ENCODE measurements at places on chromosomes 2 and 18.

GRCh38 chr2:181174611-181175580 is 194.5 kb downstream of the UBE2E3 start:
- DNase-seq = peak; percentile 78

GRCh38 chr2:54457323-54458023 is 1.3 kb downstream of the SPTBN1 start:
- no peak for DNase-seq

GRCh38 chr2:119592436-119592835 is 48.2 kb downstream of the CFAP221 start:
- DNase-seq = no peak

- no peak for DNase-seq
These were observed 343.1 kb downstream of the TGIF1 start for GRCh38 chr18:3793111-3793510.

DNA sequence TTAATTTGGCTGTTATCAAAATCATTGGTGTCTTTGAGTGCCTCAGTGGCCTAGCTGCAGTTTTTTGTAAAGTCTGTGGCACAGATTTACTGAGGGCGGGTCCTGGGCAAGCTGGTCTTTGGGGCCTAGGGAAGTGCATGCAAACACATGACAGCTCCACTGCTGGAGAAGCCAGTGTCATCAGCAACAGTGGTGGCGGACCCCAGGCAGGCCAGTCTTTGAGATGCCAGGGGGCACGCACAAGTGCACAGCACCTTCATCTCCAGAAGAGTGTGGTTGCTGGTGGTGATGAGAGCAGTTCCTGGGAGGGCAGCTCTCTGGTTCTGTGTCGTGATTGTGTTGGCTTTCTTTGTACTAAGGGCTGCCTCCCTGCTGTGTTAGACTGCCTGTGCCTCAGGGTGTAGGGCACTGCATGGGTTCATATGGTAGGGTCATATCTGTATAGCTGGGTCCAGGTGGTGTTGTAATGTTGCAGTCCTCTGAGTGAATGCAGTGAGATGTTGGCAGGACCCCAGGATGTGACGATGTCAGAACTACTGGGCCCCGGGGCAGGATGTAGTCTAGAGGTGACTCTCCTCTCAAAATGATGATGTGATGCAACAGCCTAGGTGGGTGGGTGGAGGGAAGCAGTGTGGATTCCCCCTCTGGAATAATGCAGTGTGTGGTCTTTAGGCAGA is 646.7 kb upstream of the CDH2 start:
- no peak for DNase-seq

DNA sequence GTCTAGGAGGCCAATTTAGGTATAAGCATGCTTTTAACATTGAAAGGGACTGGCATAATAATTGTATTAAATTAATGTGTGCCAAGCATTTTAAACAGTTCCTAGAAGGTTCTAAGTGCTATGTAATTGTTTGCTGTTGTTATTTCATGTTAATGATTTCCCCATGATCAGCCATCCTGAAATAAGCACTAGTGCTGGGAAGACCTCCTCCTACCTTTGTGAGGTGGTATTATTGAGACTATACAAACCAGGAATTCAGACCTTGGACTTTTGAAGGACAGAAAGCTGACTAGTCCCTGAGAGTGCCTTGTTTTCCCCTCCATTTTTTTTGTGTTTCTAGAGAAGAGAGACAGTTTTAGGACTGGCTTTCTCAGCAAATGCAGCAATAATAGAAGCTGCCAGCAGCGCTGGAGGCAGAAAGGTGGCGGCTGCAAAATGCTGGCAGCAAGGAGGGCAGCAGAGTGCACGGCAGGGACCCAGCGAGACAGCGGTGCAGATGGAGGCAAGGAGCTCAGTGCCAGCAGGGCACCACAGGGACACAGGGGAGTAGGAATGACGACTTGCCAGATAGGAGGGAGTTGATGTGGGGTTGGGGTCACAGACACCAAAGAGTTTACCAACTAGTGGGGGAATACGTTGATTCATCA is 25.3 kb downstream of the NABP1 start:
- DNase-seq = no peak

DNA sequence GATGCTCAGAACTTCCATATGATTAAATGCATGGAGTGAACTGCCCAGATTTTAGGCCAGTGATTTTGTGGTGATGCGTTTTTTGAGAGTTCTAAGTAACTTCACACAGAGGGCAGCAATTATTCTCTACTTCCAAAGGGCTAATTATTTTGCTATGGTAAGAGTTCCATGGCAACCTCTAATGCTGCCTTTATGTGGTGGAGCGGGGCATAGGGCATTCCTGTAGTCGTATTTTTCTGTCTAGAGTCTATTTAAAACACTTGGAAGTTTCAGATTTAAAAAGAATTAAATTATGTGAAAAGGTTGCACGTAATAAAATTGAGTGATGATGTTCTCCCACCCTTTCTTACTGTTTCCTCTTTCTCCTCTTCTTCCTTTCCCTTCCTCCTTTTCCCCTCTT is 63.9 kb upstream of the EML6 start:
- no peak for DNase-seq

GRCh38 chr2:143398781-143399180 is 269.6 kb downstream of the ARHGAP15 start:
- no peak for DNase-seq

GRCh38 chr18:58838165-58838860 is 26.4 kb upstream of the ZNF532 start:
- DNase-seq = no peak

- no peak for DNase-seq
These were observed 46.4 kb upstream of the ZNG1B start for GRCh38 chr2:113391073-113391472.

- DNase-seq = no peak
These were observed 92.0 kb downstream of the ZNF236 start for GRCh38 chr18:76914314-76914713.

Data from OCI-M1 (cell line).